Cardiac muscle cell (in vitro differentiated cells and primary cell): ENCODE measurements at places on chromosomes 2 and 18. TPM values are rescaled to one million over a fixed set of nuclear protein-coding genes. Genes with fewer than 3 reads are reported as not detected.

GRCh38 chr18:9719421-9719981 lies 11.4 kb downstream of the RAB31 start:
- no peaks in the 10 kb centered on the region for H3K4me1 ChIP-seq
- H3K36me3 ChIP-seq = no peaks in the 10 kb centered on the region
- no peaks in the 10 kb centered on the region for H3K27me3 ChIP-seq
- peak; percentile 81 for DNase-seq
- H3K27ac ChIP-seq = no peak overlapping the region
- no peak overlapping the region for H3K4me3 ChIP-seq

DNA sequence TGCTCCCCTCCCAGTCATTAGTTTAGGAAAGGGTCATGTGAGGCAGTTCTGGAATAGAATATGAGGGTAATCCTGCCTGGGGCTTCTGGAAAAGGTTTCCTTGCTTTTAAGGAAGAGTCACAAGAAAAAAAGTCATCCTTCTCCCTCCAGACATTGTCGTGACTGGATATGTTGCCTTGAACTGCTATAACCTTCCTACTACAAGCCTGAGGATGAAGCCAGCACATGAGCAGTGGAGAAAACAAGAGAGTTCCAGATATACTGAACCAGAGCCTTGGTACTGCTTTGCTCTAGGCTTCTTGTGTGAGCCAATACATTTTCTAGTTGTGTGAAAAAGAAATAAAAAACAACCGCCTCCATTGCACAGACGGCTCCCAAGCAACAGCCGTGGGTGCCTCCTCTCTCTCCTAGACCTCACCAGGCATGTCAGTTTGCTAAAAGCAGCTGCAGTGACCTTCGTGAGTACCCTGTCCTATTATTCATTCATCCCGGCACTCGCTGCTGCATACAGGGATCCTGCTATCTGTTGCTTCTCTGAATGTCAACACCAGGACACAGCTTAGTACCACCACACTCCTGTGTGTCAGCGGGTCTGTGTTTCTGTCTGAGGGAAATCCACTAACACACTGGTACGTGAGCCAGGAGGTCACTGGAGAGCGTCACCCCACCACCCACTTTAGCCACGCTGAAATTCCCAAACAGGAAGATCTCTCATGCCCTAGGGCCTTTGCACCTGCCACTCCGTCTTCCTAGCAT lies 186.7 kb downstream of the KLHL29 start:
- peak; percentile 71 for DNase-seq
- H3K36me3 ChIP-seq = no peaks in the 10 kb centered on the region
- H3K4me3 ChIP-seq = no peak overlapping the region
- peaks cover 20% of the 10 kb centered on the region for H3K4me1 ChIP-seq

UGT1A4 gene
- polyA plus RNA-seq = not detected in 2 replicates

- no peak overlapping the region for H3K4me3 ChIP-seq
- no peaks in the 10 kb centered on the region for H3K27me3 ChIP-seq
- no peak for DNase-seq
Observed at GRCh38 chr2:120161190-120161589, 62.0 kb downstream of the TMEM185B start.

PRSS56 gene
- 0.07 TPM in 1 of 2 replicates, not detected in the other for polyA plus RNA-seq

DNA sequence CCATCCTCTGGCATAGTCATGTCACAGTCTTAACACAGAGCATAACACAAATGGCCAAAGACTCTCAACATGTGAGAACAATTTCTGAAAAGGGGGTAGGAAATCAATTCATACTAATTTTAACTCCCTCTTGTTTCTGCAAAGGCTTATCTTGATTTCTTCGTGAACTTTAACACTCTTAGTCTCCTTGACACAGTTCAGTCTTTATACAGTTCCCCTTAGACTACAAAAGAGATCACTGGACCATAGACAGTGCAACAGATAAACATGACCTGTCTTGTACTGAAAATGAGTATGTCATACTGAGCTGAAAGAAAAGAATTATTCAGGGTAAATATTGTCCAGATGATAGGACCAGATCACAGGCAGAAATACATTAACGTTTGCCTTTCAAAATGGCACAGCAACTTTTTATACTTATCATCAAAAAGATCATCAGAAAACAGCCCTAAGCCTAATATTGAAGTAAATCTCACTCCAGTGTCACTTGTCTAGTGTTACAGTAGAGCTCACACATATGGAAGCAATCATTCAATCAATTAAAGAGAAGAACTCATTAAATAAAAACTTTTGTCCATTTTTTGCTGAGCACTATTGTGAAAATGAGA lies 56.4 kb upstream of the VRK2 start:
- DNase-seq = no peak
- no peak overlapping the region for H3K4me3 ChIP-seq
- H3K27me3 ChIP-seq = no peaks in the 10 kb centered on the region
- no peaks in the 10 kb centered on the region for H3K36me3 ChIP-seq
- no peak overlapping the region for H3K27ac ChIP-seq
- H3K4me1 ChIP-seq = peaks cover 3% of the 10 kb centered on the region

GRCh38 chr18:25724997-25725396 lies 365.4 kb downstream of the SS18 start:
- H3K27ac ChIP-seq = no peak overlapping the region
- no peak for DNase-seq
- H3K4me1 ChIP-seq = peaks cover 17% of the 10 kb centered on the region
- H3K36me3 ChIP-seq = no peaks in the 10 kb centered on the region
- no peak overlapping the region for H3K4me3 ChIP-seq

GRCh38 chr18:77130229-77131099 lies 2.1 kb downstream of the MBP start:
- no peak overlapping the region for H3K27ac ChIP-seq
- DNase-seq = no peak
- H3K27me3 ChIP-seq = peaks cover 73% of the 10 kb centered on the region
- H3K36me3 ChIP-seq = no peaks in the 10 kb centered on the region

- no peak for DNase-seq
- peaks cover 4% of the 10 kb centered on the region for H3K4me1 ChIP-seq
- H3K27me3 ChIP-seq = no peaks in the 10 kb centered on the region
- no peak overlapping the region for H3K27ac ChIP-seq
- peaks cover 3% of the 10 kb centered on the region for H3K36me3 ChIP-seq
- H3K4me3 ChIP-seq = no peak overlapping the region
Observed at GRCh38 chr2:219157396-219157795, 3.2 kb downstream of the NHEJ1 start.

GRCh38 chr2:144606466-144607095 lies 86.7 kb upstream of the ZEB2 start:
- no peak for DNase-seq
- H3K4me1 ChIP-seq = no peaks in the 10 kb centered on the region
- H3K27me3 ChIP-seq = no peaks in the 10 kb centered on the region

GRCh38 chr2:27735263-27735904 lies 36.1 kb upstream of the MRPL33 start:
- peaks cover 8% of the 10 kb centered on the region for H3K4me1 ChIP-seq
- peak overlapping the region; percentile 22 for H3K4me3 ChIP-seq
- H3K27me3 ChIP-seq = peaks cover 7% of the 10 kb centered on the region
- H3K27ac ChIP-seq = no peak overlapping the region
- DNase-seq = peak; percentile 48
- no peaks in the 10 kb centered on the region for H3K36me3 ChIP-seq

DNA sequence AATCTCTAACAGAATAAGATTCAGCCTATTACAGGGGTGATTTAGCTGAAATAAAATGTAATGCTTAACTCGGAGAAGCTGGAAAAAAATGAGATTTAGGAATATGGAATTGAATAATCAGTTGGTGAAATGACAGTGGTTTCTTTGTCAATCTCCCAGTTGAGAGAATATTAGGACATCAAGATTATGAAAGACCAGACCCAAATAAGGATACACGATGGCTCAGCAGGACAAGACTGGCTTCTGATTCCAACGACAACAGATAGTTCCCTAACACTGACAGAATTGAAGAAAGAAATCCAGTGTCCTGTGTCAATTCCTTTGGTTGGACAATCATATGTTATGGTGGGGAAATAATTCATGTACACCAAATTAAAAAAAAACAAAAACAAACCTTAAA lies 55.8 kb downstream of the HRH4 start:
- no peaks in the 10 kb centered on the region for H3K27me3 ChIP-seq
- no peak overlapping the region for H3K4me3 ChIP-seq
- DNase-seq = no peak

TMEM247 gene
- polyA plus RNA-seq = not detected in 2 replicates

SPR gene
- 9.1 and 21.7 TPM in 2 replicates for polyA plus RNA-seq

SLC4A1AP gene
- 35.9 and 40.3 TPM in 2 replicates for polyA plus RNA-seq

C2orf78 gene
- not detected in 2 replicates for polyA plus RNA-seq

GRCh38 chr2:225668606-225669266 lies 269.2 kb downstream of the NYAP2 start:
- H3K27me3 ChIP-seq = no peaks in the 10 kb centered on the region
- DNase-seq = peak; percentile 80
- no peak overlapping the region for H3K27ac ChIP-seq
- H3K36me3 ChIP-seq = no peaks in the 10 kb centered on the region
- H3K4me3 ChIP-seq = no peak overlapping the region

DNA sequence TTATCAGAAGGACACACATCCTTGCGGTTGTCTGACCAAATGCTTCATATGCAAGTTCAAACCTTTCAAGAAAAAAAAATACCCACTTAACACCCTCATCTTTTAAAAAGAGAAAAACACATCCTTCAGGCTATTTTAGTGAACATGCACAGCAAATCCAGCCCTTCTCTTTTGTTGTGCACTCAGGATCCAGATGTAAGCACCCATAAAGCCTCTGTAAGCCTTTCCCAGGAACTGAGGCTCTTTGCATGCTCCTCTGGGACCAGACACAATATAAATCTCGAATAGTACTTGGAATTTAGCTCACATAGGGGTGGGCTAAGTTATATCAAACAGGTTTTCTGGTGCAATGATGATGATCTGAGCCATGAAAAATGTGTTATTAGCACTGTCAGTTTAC lies 308.8 kb upstream of the FAM98A start:
- H3K4me1 ChIP-seq = no peaks in the 10 kb centered on the region
- no peak overlapping the region for H3K27ac ChIP-seq
- no peaks in the 10 kb centered on the region for H3K27me3 ChIP-seq

R3HDM1 gene
- polyA plus RNA-seq = 30.6 and 32.7 TPM in 2 replicates

TGFA gene
- polyA plus RNA-seq = 0.44 TPM in 1 of 2 replicates, not detected in the other

DNA sequence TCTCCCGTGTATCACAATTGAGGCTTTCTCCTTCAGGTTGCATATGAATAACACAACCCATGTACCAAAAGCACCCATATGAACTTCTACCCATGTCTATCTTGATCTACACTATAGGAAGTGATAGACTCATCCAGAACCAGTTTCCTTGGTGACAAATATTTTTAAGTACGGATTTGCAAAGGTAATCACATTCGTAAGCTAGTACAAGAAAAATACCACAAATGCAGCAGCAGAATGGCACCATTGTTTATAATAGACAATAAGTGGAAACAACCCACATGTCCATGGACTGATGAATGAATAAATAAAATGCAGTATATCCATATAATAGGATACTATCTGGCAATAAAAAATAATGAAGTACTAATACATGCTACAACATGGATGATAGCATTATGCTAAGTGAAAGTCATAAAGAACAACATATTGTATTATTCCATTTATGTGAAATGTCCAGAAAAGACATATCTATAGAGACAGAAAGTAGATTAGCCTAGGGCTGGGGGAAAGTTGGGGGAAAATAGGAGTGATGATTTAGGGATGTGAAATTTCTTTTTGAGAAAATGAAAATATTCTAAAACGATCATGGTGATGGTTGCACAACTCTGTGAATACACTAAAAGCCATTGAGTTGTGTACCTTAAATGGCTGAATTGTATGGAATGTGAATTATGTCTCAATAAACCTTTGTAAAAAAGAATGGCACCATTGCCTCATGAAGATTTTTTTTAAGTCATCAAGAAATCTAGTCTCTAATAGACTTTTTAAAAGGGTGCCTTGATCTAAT lies 3.4 kb upstream of the CCDC88A start:
- H3K27me3 ChIP-seq = no peaks in the 10 kb centered on the region
- H3K4me3 ChIP-seq = no peak overlapping the region
- DNase-seq = no peak
- no peak overlapping the region for H3K27ac ChIP-seq
- H3K36me3 ChIP-seq = no peaks in the 10 kb centered on the region

DNA sequence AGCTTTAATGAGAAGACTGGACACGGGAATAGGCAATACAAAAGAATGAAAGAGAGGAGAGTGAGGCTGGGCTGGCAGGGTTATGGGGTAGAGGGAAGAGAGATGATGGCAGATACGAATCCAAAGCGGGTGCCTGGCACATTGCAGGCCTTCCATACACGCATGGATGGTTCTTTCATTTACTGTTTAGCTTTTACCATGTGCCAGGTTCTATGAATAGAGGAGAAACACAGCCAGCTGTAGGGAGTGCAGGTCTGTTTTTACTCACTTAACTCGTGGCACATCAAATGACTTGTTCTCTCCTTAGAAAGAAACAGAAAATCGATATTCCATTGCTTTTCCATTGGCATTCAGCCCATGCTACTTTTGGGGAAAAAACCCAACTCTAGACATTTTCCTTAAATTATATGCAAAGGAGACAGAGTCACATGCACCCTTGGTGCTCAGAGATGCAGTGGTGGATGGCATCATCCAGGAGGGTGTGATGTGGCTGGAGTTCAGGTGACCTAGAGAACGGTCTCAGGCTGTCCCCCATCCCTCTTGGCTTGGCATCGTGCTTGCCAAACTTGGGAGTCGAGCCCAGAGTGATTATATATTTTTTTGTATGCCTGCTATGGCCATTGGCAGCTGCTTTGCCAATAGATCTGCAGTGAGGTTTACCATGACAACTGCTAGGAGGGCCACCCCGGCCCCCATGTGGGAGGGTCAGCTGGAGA lies 6.2 kb downstream of the LTBP1 start:
- DNase-seq = no peak
- H3K4me3 ChIP-seq = no peak overlapping the region

DNA sequence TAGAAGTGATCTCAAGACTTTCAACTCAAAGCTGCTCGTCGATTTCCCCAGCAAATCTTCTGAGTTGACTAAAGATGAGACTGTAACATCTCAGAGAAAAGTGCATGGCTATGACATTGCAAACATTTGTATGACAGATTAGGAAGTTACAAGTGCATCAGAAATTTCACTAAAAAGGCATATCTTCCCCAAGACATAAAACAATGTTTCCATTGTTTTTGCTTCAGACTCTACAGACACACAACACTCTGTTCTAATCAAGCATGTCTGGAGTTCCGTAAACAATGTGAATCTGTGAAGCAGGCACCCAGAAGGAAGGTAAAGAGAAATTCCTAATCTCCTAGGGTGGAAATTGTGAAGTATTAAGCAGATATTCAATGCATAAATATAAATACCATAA lies 144.6 kb upstream of the LYPD1 start:
- H3K27me3 ChIP-seq = no peaks in the 10 kb centered on the region
- H3K36me3 ChIP-seq = no peaks in the 10 kb centered on the region
- no peak overlapping the region for H3K27ac ChIP-seq
- H3K4me3 ChIP-seq = no peak overlapping the region
- DNase-seq = peak; percentile 3
- H3K4me1 ChIP-seq = no peaks in the 10 kb centered on the region

- no peak overlapping the region for H3K4me3 ChIP-seq
- no peak overlapping the region for H3K27ac ChIP-seq
- H3K36me3 ChIP-seq = no peaks in the 10 kb centered on the region
Observed at GRCh38 chr2:33448220-33448899, 28.1 kb upstream of the RASGRP3 start.

GRCh38 chr18:23450022-23450421 lies 3.1 kb upstream of the RIOK3 start:
- DNase-seq = no peak
- no peak overlapping the region for H3K27ac ChIP-seq
- no peaks in the 10 kb centered on the region for H3K36me3 ChIP-seq
- H3K4me3 ChIP-seq = no peak overlapping the region
- peaks cover 8% of the 10 kb centered on the region for H3K4me1 ChIP-seq
- H3K27me3 ChIP-seq = no peaks in the 10 kb centered on the region

GRCh38 chr2:70771446-70771845 lies 3.4 kb upstream of the ADD2 start:
- H3K27ac ChIP-seq = no peak overlapping the region
- peaks cover 7% of the 10 kb centered on the region for H3K27me3 ChIP-seq
- H3K4me3 ChIP-seq = no peak overlapping the region
- DNase-seq = no peak
- no peaks in the 10 kb centered on the region for H3K36me3 ChIP-seq
